Panc1 (cell line): ENCODE measurements at places on chromosomes 1 and 21.

GRCh38 chr1:222654849-222655248, 37.0 kb downstream of the MIA3 start:
- DNase-seq: no peak

DNA sequence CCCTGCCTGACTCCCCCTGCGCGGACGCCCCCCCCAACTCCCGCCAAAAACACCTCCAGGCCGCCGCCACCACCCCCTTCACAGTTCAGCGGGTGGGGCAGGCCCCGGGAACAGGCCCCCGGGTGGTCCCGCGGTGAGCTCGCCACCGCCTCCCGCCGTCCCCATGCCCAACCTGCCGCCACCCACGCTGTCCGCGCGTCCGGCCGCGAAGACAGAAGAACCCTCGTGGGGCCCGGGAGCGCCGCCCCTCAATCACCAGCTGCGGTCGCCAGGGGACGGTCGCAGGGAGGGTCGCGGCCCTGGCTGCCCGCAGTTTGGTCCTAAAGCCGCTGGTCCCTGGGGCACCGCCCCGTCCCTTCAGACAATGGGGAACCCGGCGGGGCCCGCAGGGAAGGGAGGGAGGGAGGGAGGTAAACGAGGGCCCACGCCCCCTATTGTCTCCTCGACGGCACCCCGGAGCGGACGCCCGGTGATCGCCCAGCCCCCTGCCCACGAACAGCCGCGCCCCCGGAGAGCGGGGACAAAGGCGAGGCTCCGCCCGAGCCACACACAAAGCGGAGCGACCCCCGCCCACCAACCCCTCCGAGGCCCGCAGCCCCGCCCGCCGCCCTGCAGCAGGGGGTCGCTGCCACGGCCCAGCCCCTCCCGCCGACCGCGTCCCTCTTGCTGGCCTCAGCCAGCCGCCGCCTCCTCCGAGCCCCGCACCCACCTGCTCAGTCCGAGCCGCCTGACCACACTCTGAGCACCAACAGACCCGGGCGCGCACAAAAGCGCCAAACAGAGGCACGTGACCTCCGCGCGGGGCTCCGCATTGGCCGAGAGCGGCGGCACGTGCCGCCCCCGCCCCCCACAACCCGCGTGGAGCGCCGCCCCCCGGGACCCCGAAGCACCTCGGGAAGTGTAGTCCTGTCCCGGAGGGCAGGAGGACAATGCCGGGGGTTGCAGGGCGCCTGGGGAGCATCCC, at the start of gene STMN1:
Gene STMN1 (minus strand): TSS at position 740 of the 964 bp plus-strand sequence. CDS start 1,743 bp downstream, outside the sequence.
- no peak for DNase-seq

- peak; percentile 87 for DNase-seq
Observed at GRCh38 chr1:28882009-28882628, 32.2 kb upstream of the EPB41 start.

GRCh38 chr21:22224261-22224660, 1226.1 kb downstream of the NCAM2 start:
- no peak for DNase-seq

DNA sequence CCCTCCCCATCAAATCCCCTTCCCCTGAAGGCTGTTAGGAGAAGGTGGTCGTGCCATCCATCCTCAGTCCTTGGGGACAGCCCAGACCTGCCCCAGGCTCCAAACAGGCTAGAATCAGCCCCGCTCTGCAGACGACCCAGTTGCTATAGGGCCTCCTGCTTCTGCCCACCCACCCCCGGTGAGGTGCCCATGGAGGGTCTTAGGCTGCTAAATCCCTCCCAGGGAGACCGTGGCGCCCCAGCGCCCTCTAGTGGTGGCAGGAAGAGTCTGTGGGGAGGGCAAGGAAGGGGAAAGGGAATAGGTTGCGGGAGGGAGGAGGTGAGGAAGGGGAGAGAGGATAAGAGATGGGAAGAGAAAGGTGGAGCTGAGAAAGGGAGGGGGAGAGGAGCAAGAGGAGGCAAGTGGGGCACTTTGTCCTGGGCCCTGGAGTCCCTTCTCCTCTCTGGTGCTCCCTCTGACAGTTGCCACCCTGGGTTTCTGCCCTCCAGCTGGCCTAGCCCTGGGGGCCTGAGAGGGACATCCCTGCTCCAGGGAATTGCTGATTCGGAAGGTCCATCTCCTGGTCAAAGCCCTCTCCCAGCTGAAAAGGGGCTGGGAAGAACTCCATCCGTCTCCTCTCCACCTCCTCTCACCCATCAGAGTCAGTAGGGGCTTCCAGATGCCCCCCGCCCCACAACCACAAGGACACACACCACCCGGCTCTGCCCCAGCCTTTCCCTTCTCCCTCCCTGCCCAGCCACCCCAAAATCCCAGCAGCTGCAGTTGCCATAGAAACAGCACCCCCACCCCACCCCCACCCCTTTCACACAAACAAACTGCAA, 55.4 kb downstream of the CAMK2N1 start:
- no peak for DNase-seq

DNA sequence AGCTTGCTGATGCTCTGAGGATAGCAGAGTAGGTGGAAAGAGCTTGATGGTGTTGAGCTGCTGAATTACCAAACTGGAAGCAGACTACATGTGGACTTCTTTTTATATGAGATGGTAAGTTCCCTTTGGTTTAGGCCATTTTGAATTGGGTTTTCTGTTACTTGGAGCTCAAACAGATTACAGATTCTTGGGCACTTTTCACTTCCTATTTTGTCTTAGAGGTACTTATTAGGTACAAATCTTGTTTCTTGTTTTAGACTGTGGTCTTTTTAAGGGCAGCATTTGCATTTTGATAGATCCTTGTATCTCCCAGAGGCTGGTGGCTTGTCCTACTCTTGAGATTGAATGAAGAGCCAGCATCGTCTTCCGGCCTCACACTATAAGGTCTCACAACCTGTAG, 70.2 kb downstream of the GADD45A start:
- no peak for DNase-seq

GRCh38 chr1:115240297-115240696, 97.8 kb downstream of the NGF start:
- no peak for DNase-seq

- DNase-seq: no peak
Observed at GRCh38 chr21:41405321-41405720, 20.7 kb upstream of the MX1 start.

- DNase-seq: no peak
Observed at GRCh38 chr1:206649261-206649921, 14.1 kb downstream of the DYRK3 start.

- DNase-seq: no peak
Observed at GRCh38 chr1:90100566-90100965, 105.7 kb downstream of the ZNF326 start.

- DNase-seq: no peak
Observed at GRCh38 chr1:117231748-117232373, 21.1 kb upstream of the VTCN1 start.

DNA sequence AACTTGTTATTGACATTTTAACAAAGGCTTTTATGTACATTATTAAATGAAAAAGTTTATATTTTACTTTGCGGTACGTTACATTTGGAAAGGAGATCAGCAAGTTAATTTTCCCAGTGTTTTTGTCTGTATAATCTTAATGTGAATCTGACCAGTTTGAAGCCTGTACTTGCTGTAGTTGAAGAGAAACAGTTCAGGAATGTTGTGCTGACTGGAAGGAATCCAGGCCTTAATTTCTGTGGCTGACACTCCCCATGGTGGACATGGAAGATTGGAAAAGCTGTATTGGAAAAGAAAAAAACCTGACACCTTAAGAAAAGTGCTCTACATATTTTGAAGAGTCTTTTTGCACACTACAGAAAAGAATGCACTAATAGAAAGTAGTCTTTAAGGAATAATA, 15.5 kb downstream of the LEPR start:
- no peak for DNase-seq

DNA sequence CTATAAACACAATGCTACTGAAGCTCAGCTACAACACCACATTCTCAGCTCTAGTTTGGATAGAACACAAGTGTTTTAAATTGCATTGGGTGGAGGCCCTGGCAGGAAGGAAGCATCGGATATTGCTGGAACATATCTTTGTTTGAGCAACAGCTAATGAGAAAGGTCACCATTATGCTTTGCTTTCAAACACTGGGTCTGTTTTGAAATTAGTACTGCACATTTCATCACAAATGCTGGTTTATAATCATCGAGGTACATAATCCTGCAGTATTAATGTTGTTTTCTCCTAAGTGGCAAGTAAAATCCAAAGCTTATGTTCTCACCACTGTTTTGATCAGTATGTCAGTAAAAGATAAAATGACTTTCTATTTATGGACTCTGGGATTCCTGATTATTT, 61.5 kb upstream of the ARHGAP29 start:
- DNase-seq: no peak

DNA sequence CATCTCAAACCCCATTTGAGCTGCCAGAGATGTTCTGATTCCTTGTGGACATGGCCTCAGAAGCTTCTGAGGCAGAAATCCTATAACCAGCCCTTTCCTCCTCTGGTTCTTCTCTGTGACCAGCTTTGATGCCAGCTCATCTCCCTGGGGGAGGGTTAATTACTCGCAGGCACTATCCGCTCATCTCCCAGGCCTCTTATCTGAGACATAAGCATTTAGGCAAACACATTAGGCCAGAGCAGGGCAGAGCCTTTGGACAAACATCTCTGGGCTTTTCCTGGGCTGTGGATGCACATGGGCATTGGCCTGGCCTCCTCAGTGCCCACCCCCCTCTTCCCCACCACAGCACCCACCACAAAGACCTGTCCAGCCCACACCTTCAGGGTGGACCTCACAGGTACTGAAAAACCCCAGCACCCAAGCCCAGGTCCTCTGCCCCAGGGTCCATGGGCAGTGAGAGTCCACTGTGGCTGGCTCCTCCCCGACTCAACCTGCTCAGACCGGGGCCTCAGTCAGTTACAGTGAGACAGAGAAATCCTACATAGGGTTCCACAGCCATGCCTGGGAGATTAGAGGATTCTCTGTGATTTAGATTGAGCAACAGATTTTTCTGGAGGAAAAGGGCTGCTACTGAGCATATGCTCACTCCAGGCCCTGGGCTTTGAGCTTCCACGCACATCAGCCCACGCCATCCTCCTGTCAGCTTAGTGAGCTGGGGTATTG, 26.9 kb downstream of the IGSF21 start:
- DNase-seq: no peak

DNA sequence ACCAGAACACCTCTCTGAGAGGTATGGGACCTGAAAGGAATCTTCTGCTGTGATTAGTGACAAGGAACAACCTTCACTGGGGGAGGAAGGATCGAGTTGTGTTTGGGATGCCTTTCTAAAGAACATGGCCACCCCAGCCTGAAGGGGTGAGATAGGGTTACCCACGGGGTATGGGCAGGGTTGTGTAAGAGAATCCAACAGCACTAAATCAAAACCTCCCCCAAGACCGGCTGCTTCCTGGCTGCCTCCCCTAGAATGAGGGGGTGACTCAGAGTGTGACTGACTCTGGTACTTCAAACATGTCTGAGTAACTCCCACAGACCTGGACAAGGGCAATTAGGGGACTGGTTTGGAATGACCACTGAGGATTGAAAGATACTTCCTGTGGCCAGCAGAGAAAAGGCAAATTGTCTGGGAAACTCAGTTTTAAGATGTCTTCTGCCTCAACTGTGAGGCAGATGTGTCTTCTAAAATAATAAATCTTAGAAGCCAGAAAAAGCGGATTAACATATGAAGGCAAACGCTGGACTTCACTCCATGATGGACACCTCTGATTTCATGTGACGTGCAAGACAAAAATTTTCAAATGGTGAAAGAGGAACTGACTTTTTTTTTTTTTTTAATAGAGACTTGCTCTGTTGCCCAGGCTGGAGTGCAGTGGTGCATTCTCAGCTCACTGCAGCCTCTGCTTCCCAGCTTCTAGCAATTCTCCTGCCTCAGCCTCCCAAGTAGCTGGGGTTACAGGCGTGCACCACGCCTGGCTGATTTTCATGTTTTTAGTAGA, 6.7 kb upstream of the PTPN14 start:
- DNase-seq: no peak

DNA sequence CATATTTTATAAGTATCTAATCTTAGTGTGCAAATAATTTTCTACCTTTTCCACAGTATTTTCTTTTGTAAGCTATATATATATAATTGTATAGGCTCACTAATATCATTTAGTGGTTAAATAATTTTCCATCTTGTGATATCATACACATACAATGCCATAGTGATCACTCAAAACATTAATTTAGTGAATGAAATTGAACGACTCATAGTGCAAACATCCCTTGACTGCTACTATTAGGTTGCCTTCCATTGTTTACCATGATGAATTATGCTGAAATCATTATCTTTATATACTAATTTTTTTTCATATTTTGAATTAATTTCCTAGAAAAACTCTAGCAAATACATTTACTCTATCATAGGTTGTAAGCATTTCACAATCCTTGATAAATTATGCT, 127.1 kb downstream of the PCNX2 start:
- DNase-seq: no peak

GRCh38 chr1:57376041-57376440, 47.8 kb downstream of the DAB1 start:
- no peak for DNase-seq

DNA sequence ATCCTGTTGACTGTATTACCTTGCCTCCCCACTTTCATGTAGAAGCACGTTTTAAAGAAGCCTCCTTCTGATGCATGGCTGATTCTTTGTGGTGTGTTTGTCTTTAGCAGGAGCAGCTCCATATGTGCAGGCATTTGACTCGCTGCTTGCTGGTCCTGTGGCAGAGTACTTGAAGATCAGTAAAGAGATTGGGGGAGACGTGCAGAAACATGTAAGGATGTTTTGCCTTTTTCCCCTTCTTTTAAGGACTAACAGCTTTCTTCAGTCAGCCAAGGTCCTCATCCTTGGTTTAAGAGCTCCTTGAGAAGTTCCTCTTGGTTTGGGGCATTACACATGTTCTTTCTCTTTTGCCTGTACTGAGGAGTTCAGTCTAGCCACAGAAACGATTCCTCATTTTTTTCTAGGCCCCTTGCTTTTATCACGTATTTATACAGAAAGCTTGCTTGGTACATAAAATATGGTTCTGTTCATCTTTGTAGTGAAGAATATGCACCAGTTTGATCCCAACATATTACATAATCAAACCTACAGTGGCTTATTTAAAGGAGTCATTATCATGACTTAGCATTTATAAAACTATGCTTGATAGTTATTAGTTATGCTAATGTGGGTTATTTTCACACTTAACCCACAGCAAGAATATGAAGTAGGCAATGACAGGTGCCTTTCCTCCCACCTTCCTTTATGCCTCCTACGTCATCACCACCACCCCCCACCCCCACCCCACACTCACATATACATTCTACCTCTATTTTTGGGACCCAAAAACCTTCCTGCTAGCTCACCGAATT, 19.6 kb downstream of the CAP1 start:
- no peak for DNase-seq

GRCh38 chr1:9289711-9290485, 2.8 kb upstream of the SPSB1 start:
- no peak for DNase-seq

- no peak for DNase-seq
Observed at GRCh38 chr1:221723848-221724236, 18.0 kb downstream of the DUSP10 start.

- DNase-seq: no peak
Observed at GRCh38 chr21:46604975-46605766, at the start of gene S100B. S100B (minus strand) TSS chr21:46605082; CDS start chr21:46602415, 2,667 bp downstream.

- no peak for DNase-seq
Observed at GRCh38 chr1:8687538-8687937, 129.9 kb downstream of the RERE start.

- no peak for DNase-seq
Observed at GRCh38 chr1:111882986-111883560, 106.4 kb downstream of the KCND3 start.

- DNase-seq: no peak
Observed at GRCh38 chr1:212971312-212971711, 21.0 kb downstream of the VASH2 start.

GRCh38 chr21:14321042-14321441, 61.9 kb downstream of the HSPA13 start:
- DNase-seq: no peak

GRCh38 chr1:58762806-58763205, 21.0 kb downstream of the JUN start:
- DNase-seq: no peak
